ENCODE measurements at places on chromosomes 2 and 18. TPM values are rescaled to one million over a fixed set of nuclear protein-coding genes. Genes with fewer than 3 reads are reported as not detected.

ABCG8 gene
- not detected for total RNA-seq

ZDBF2 gene
- total RNA-seq, result 13.0 TPM

GRHL1 gene
- 126 TPM for total RNA-seq

ERICH2 gene
- total RNA-seq, result not detected

SKOR2 gene
- total RNA-seq, result not detected

CNRIP1 gene
- total RNA-seq, result 43.2 TPM

STON1 gene
- total RNA-seq, result 48.1 TPM

ABCG5 gene
- not detected for total RNA-seq

COL4A3 gene
- 1.5 TPM for total RNA-seq

IL36G gene
- not detected for total RNA-seq

MC5R gene
- 0.74 TPM for total RNA-seq

ZNF804A gene
- total RNA-seq, result 1.2 TPM

AKAIN1 gene
- not detected for total RNA-seq

COA5 gene
- total RNA-seq, result 24.1 TPM

EN1 gene
- not detected for total RNA-seq

TCF4 gene
- total RNA-seq, result 105 TPM

MAP3K19 gene
- total RNA-seq, result not detected

RNU2-63P gene
- total RNA-seq, result not detected

NDC80 gene
- total RNA-seq, result 3.9 TPM

IGFBP2 gene
- total RNA-seq, result 82.7 TPM

TMX3 gene
- total RNA-seq, result 32.7 TPM

CELF4 gene
- 2.2 TPM for total RNA-seq

SERPINB2 gene
- 25.5 TPM for total RNA-seq

TEKT4 gene
- not detected for total RNA-seq

GBX2 gene
- not detected for total RNA-seq

CROCC2 gene
- total RNA-seq, result 0.49 TPM

ANKRD30B gene
- not detected for total RNA-seq

ACSL3 gene
- 60.4 TPM for total RNA-seq

RGPD3 gene
- 0.25 TPM for total RNA-seq

FEV gene
- not detected for total RNA-seq

SULT1C4 gene
- total RNA-seq, result 8.8 TPM

KIF5C gene
- total RNA-seq, result 13.3 TPM

TNFAIP6 gene
- 2.0 TPM for total RNA-seq

ACOXL gene
- not detected for total RNA-seq

INHBB gene
- 19.4 TPM for total RNA-seq

GPATCH11 gene
- total RNA-seq, result 6.1 TPM

ALKAL2 gene
- total RNA-seq, result 17.4 TPM

ELOA2 gene
- not detected for total RNA-seq

HOXD9 gene
- 12.5 TPM for total RNA-seq

UGT1A8 gene
- total RNA-seq, result not detected

LDLRAD4 gene
- 24.3 TPM for total RNA-seq

RAPGEF4 gene
- total RNA-seq, result 18.4 TPM

RESP18 gene
- not detected for total RNA-seq

MTX2 gene
- 39.3 TPM for total RNA-seq

ST6GAL2 gene
- total RNA-seq, result 2.9 TPM

INPP1 gene
- 20.4 TPM for total RNA-seq

FOSL2 gene
- total RNA-seq, result 213 TPM

ANKRD23 gene
- total RNA-seq, result 0.98 TPM

THSD7B gene
- total RNA-seq, result 0.49 TPM

PIAS2 gene
- total RNA-seq, result 17.7 TPM

ING5 gene
- total RNA-seq, result 41.5 TPM

GYPC gene
- 84.2 TPM for total RNA-seq
